Activated naive CD4-positive, alpha-beta T cell treated with anti-CD3 and anti-CD28 coated beads for 36 hours (primary cell): ENCODE measurements at places on chromosomes 4 and X. TPM values are rescaled to one million over a fixed set of nuclear protein-coding genes. Genes with fewer than 3 reads are reported as not detected.

- no peak overlapping the region for H3K4me3 ChIP-seq
- no peaks in the 10 kb centered on the region for H3K36me3 ChIP-seq
- H3K4me1 ChIP-seq: no peaks in the 10 kb centered on the region
- DNase-seq: no peak
Observed at GRCh38 chrX:94751611-94752010, 1077.6 kb downstream of the FAM133A start.

DNA sequence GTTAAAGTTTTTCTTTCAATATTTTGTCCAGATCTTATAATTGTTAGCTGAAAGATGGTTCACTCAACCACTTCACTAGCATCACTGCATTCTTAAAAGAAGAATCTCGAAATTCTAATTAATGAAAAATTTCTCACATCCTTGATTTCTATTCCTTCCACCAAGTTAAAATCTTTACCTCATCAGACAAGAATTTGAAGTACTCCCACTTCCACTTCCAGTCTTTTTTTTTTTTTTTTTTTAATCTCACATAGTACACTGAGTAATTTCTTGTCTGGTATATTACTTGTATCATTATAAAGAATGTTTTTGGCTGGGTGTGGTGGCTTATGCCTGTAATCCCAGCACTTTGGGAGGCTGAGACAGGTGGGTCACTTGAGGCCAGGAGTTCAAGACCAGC lies 73.2 kb downstream of the FBXW7 start:
- peaks cover 58% of the 10 kb centered on the region for H3K4me1 ChIP-seq
- peaks cover 10% of the 10 kb centered on the region for H3K36me3 ChIP-seq
- no peak for DNase-seq
- H3K27ac ChIP-seq: no peak overlapping the region

DNA sequence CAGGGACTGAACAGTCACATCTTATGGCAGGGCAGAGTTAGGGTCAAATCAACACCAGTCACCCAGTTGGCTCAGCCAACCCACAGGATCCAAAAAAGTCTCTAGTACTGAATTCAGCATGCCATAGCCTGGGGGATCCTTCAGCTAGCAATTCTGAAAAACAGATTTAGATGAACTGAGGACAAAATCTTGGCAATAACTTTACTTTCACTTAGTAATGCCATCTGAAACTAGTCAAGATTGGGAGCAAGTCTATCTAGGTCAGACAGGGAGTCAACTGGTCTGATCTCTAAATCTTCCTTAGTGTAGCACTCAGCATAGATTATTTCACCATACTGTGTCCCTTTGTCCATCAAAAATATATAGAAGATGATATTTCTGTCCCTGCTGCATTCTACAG lies 76.0 kb downstream of the HHIP start:
- no peaks in the 10 kb centered on the region for H3K36me3 ChIP-seq
- no peak for DNase-seq
- no peaks in the 10 kb centered on the region for H3K4me1 ChIP-seq

DNA sequence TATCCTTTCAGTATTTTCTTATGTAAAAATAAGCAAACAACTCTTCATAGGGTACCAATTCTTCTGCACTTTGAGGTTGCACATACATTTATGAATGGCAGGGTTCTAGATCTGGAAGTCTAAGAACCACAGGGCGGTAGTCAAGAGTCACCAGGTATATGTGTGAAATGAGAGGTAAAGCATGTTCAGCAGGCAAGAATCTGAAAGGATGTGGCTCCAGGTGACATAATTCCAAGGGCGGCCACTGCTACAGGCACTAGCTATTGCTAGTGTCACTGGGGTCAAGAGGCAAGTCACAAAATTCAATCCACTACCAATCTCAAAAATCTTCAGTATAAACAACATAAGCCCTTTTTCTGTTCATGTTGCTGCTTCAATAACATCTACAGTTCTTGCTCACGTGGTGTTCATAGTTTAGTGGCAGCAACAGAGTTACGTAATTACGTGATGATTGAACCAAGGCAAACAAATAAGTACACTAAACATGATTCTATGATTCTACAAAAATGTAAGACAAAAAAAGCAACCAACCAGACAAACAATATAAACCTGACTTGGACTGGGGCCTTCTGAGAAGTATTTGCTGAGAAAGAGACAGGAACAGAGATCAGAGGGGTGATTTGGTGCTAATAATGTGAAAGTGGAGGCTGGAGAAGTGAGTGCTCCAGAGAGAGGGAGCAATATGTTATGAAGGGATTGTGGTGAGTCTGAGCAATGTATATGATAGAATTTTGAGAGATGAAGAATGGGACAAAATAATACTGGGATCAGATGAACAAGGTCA lies 101.7 kb downstream of the NAA11 start:
- no peaks in the 10 kb centered on the region for H3K36me3 ChIP-seq
- no peak overlapping the region for H3K27ac ChIP-seq
- no peak for DNase-seq
- no peak overlapping the region for H3K4me3 ChIP-seq
- no peaks in the 10 kb centered on the region for H3K4me1 ChIP-seq

DNA sequence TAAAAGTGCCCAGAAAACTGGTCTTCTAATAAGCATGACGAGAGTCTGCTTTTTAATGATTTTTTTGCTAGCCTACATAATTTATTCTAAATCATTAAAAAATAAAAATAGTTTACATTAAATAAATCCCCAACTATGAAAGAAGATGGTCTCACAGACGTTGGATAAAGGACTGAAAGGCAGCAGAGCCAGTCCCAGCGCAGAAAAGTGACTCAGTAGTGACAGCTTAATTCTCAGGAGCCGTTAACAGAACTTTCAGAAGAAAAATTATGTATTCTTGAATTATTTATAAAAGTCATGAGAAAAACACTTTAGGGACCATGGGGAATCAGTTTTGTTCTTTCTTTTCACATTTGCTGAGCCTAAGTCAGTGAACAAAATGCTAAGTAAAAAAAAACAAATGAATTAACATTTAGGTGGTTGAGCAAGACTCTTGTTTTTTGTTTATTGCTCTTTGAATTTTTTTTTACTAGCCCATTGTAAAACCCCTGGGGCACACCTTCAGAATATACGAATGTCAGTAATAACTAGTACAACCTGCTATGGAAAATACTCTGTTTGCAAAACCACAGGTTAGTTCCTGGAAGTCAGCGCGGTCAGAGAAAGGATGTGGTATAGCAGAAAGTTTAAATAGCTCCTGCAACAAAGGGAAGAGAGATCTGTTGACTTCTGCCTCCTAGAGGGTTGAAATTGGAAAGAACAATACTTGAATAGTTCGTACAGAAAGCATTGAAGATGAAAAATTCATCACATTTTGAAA lies 50.4 kb upstream of the CCDC160 start:
- H3K4me1 ChIP-seq: peaks cover 14% of the 10 kb centered on the region
- no peaks in the 10 kb centered on the region for H3K36me3 ChIP-seq
- peak; percentile 85 for DNase-seq
- peak overlapping the region; percentile 24 for H3K27ac ChIP-seq
- no peaks in the 10 kb centered on the region for H3K27me3 ChIP-seq

GRCh38 chrX:103562801-103563200 lies 22.5 kb upstream of the TCEAL4 start:
- no peak overlapping the region for H3K4me3 ChIP-seq
- H3K36me3 ChIP-seq: no peaks in the 10 kb centered on the region
- no peak for DNase-seq
- H3K27me3 ChIP-seq: no peaks in the 10 kb centered on the region

- no peaks in the 10 kb centered on the region for H3K36me3 ChIP-seq
- no peak overlapping the region for H3K4me3 ChIP-seq
- H3K27me3 ChIP-seq: peaks cover 11% of the 10 kb centered on the region
- H3K27ac ChIP-seq: no peak overlapping the region
- no peaks in the 10 kb centered on the region for H3K4me1 ChIP-seq
Observed at GRCh38 chr4:149997881-149998421, 80.3 kb upstream of the DCLK2 start.

TSR2 gene
- total RNA-seq: 26.1 TPM

FAM47E gene
- total RNA-seq: not detected

ZCCHC13 gene
- not detected for total RNA-seq

NOX1 gene
- not detected for total RNA-seq

DRD5 gene
- not detected for total RNA-seq
